Immature natural killer cell (primary cell): ENCODE measurements at places on chromosomes 2 and 18.
A peak's percentile ranks its signal among the peaks of the same experiment; 100 is the strongest.

GRCh38 chr2:31874071-31874470 is 136.7 kb downstream of the MEMO1 start:
- DNase-seq, result no peak

DNA sequence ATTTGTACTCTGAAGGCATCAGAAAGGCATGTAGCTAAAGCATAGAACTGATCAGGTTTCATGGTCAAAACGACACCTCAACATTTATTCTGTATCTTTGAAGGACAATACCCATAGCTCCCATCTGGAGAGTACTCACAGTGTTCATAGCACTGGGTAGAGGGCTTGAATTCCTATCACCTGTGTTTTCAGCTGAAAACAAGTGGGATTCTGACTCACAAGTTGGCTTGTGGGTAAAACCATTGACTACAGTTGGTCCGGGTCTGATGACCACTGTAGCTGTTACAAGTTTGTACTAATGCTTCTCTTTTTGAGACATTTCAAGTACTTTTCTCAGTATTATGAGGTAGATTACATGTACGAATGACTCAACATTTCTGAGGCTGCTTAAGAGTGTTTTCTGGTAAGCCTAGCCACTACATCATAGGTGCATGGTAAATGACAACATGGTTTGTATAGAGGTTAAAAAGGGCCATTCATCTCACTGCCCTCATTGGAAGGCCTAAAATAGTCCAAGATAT is 68.6 kb upstream of the PELI1 start:
- DNase-seq, result no peak

DNA sequence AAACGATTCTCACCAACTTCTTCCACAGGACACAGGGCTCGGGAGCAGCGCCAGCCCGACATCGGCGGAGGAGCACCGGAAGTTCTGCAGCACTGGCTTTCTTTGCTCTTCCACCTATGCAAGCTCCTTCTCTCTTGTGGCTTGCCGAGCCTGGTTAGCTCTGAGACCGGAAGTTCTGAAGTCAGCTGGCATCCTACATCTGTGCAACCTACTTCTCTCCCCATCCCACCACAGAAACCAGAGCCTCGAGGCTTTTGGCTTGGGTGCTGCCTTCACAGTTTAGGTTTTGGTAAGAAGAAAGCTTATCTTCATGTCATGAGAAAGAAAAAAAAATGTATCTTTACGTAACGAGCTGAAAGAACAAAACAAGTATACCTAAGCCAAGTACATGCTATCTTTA is 111.7 kb downstream of the ANKRD44 start:
- DNase-seq, result peak; percentile 94

DNA sequence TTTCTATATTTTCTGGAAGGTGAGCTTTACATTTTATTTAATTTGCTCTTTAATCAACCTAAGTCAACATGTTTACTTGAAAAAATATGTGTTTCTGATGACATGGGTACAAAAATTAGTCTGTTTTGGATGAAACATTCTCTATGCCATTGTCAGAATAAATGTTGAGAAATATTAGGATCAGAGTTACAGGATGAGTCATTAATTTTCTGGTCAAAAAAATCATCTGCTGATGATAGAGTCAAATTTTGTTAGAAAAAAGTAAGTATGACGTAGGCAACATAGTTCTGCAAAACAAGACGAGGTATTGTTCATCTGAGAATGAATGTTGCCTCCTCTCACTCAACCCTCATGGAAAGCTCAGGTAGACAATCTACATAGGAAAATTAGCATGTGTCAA is 107.6 kb upstream of the CAVIN2 start:
- no peak for DNase-seq

- DNase-seq, result no peak
These were observed 90.5 kb downstream of the ICOS start for GRCh38 chr2:204027091-204027490.

GRCh38 chr18:9563331-9563730 is 51.0 kb downstream of the PPP4R1 start:
- no peak for DNase-seq

- DNase-seq, result no peak
These were observed 45.7 kb upstream of the CUL3 start for GRCh38 chr2:224630659-224631550.

DNA sequence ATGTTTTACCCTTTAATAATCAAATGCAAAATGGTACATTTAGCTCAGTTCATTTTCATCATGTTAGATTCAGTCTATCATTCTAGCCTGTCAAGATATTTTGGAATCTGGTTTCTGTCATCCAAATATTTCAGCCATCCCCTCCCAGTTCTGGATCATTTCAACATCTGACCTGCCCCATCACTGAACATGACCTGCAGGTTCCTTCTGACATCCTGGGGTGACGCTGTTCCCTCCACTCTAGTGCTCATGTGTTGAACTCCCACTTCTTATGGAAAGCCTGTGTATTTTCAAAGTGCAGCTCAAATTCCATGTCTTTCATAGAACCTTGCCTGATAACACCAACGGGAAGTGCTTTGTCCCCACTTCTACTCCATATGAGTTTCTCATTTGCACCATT is 320.0 kb upstream of the TNP1 start:
- DNase-seq, result no peak

GRCh38 chr18:77161961-77162360 is 29.4 kb upstream of the MBP start:
- DNase-seq, result no peak

GRCh38 chr2:218166791-218167190 is at the start of gene CXCR1:
TSS of gene CXCR1 (minus strand) at chr2:218166962. CDS start at chr2:218165211, 1,751 bp downstream.
- DNase-seq, result peak; percentile 59

GRCh38 chr2:203741566-203741965 is 35.1 kb downstream of the CD28 start:
- DNase-seq, result no peak

DNA sequence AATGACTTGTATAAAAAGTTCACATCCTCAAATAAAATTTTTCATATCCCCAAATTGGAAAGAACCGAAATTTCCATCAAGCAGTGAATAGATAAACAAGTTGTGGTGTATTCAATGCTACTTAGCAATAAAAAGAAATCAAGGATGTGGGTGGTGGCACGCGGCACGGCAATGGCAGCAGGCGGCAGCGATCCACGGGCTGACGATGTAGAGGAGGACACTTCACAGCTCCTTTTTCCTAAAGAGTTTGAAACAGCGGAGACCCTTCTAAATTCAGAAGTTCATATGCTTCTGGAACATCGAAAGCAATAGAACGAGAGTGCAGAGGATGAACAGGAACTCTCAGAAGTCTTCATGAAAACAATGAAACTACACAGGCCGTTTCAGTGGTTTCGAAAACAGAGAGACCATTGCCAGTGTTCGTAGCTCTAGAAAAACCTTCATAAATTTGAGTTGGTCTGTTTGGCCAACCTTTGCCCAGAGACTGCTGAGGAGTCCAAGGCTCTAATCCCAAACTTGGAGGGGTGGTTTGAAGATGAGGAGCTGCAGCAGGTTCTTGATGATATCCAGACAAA is 9.8 kb upstream of the IL36A start:
- no peak for DNase-seq

DNA sequence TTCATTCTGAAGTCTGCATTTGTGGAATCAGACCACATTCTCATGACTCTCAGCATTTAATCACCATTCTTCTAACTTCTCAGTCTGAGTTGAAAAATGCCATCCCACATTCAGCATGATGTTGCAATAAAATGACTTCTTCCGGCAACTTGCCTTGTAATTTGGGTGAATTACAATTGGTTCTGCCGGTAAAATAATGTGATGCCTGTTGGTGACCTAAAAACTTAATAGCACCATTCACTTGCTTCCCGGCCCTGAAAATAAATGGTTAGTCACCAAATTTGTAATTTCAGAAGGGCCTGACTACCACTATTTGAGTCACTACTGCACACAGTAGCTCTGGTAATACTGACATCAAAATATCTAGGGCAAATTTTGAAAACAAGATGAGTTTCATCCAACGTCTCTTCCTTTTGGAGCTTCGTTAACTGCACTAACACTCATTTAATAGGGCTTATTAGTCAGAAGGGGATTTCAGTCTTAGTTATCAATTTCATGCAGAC is 637.1 kb upstream of the CHAC2 start:
- no peak for DNase-seq

DNA sequence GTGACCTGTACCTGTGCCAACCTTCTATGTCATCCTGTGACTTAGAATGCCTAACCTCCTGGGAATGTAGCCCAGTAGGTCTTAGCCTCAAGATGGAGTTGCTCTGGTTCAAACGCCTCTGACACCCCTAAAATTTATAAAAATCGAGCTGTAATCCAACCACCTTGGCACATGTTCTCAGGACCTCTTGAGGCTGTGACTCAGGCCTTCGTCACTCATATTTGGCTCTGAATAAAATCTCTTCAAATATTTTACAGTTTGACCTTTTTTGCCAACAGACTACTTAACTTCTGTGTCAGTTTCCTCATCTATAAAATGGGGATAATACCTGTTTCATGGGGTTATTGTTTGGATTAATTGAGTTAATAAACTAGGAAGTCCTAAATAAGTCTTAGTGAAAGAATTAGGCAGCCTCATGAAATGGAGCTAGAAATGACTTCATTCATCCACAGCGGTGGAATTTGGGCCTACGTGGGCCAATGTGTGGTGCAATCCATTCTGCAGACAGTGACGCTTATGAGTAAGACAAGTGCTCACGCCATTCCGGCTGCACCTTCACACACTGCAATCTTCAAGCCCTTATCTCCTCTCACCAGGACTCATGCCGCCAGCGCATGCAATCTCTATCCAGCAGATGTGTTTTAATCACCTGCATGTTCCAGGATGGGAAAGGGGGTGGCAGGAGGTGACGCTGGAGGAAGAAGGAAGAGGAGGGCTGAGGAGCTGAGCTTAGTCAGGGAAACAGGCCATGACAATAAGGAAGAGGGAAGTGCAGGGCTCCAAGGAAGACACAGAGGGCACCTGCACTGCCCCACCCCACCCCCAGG is 2.0 kb upstream of the UBE2F start:
- no peak for DNase-seq

DNA sequence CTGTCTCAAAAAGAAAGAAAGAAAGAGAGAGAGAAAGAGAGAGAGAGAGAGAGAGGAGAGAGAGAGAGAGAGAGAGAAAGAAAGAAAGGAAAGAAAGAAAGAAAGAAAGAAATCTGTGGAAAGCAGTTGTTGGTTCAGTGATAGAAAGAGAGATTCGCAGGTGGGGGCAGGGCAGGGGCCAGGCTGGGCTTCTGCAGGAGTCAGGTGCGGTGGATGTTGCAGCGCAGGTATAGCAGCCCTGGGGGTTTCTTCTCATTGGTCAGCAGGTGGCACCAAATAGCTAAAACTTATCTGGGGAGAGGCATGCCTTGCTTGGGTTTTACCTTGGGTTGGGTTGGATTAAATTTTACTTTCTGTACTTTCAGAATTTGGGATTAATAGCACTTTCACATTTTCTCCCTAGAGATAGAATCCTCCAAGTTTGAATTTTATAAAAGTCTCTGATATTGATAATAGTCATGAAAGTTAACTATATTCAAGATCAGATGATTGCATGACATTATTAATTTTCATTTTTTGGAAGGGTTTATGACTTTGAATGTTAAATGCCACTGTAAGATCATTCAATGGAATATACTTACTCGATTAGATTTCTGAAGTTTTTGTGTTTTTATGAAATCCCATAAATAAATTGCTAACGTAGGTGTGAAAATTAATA is 66.6 kb downstream of the SPTBN1 start:
- peak; percentile 75 for DNase-seq

GRCh38 chr18:36757081-36757480 is 71.7 kb downstream of the TPGS2 start:
- no peak for DNase-seq

GRCh38 chr18:79484661-79485621 is 89.2 kb downstream of the NFATC1 start:
- no peak for DNase-seq

GRCh38 chr2:158690823-158691222 is 104.3 kb upstream of the DAPL1 start:
- no peak for DNase-seq

DNA sequence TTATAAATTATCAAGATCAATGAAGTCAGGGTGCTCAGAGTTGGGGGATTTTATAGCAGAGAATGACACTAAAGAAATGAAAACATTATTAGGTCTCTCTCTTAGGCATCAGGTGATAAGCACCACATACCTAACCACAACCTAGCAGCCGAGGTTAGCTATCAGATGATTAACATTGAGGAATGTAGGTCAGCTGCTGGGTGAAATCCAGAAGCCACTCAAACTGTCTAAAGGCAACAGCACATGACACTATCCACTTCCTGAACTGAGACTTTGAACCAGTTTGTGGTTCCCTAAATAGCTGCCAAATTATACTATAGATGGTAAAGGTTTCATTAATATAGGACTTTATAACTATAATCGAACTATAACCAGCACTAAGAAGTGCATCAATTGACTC is 4.7 kb downstream of the EPG5 start:
- DNase-seq, result peak; percentile 36

DNA sequence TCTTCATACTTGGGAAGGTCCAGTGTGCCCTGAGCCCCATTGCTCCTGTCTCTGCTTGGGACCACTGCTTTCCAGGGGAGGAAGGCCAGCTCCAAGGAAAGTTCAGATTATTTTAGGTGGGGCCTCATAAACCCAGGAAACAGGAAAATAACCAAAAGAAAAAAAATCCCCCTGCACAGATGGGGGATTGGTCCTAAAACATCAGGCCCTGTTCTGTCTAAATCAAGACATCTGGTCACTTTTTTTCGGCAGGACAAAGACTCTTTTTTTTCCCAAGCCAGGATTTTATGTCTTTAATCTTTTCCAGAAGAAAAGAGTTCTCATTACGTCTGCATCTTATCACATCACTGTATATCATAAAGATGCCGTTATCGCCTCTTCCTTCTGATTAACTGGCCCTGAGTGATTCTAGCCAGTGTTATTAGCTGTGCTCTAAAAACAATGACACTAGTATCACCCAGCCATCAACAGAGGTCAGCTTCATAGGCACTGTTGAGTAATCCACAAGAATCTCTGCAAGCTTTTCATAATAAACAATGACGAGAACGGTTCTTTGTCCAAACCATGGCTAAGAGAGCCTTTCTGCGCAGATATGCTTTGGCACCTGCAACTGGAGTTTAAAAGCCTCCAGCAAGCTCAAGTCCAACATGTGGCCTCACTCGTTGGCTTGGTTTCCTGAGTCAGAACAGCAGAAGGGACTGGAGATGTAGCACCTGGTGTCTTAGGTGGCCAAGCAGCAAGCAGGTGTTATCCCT is 138.2 kb downstream of the VAPA start:
- no peak for DNase-seq

DNA sequence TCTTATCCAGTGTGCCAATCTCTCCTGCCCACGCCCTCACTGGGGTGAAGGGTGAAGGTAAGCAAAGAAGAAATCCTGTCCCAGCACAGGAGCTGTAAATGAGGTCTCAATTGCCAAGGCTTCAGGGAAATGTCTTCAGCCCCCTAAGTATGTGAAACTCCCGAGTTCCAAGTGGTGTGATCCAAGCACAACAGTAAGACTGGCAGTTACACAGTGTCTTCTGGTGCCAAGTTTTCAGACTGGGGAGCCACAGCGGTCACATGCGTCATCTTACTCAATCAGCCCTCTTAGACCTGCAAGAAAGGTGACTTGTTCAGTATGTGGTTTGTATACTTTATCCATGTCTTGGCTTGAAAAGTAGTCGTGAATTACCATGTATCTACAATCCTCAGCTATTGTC is 55.0 kb upstream of the SPRED2 start:
- DNase-seq, result no peak
